ENCODE measurements at places on chromosomes 1 and 21. TPM values are rescaled to one million over a fixed set of nuclear protein-coding genes. Genes with fewer than 3 reads are reported as not detected.

The TMPRSS3 gene
- 0.25 TPM for total RNA-seq

The SLC16A4 gene
- 4.6 TPM for total RNA-seq

The ASPM gene
- 31.6 TPM for total RNA-seq

The PRAMEF5 gene
- total RNA-seq, result not detected

The BATF3 gene
- total RNA-seq, result 2.5 TPM

The ANGPTL7 gene
- 1.2 TPM for total RNA-seq
